ENCODE measurements at places on chromosomes 6 and 20.

GRCh38 chr6:132205946-132206345 lies 195.3 kb downstream of the MOXD1 start:
- DNase-seq, result no peak

DNA sequence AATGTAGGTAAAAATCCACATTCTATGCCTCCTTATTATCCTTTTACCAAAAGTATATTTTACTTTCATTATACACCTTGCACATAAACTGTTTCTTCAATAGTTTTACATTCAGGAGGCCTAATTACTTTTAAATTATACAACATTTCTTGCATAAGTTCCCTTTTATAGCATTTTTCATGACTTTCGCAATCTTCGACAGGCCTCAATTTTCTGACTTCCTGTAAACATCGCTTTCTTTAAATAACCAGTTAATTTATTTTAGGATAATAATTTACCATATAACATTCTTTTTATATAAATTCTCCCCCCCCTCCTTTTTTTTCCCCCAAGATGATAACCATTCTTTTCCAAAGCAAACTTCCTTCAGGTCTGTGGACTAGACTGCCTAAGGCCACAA lies 9.2 kb downstream of the SLC35A1 start:
- no peak for DNase-seq

DNA sequence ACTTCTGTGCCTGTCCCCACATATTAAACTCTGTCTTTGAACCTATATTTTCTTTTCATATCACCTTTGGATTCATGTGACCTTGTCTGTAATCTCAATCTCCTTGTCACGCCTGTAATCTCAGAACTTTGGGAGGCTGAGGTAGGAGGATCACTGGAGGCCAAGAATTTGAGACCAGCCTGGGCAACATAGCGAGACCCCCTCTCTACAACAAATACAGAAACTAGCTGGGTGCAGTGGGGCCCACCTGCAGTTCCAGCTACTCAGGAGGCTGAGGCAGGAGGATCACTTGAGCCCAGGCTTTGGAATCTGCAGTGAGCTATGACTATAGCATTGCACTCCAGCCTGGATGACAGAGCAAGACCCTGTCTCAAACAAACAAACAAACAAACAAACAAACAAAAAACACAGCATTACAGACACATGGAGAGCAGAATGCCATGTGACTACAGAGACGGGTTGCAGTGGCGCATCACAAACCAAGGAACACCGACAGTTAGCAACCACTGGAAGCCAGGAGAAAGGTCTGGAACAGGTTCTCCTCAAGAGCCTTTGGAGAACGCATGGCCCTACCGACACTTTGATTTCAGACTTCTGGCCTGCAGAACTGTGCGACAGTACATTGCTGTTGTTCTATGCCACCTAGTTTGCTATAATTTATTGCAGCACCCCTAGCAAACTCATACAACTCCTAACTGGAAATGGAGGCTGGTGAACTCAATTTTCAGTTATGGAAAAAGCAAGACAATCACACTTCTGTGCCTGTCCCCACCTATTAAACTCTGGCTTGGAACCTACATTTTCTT lies 14.6 kb upstream of the TIAM2 start:
- no peak for DNase-seq

- peak; percentile 67 for DNase-seq
Observed at GRCh38 chr6:25452031-25452430, 172.9 kb downstream of the CARMIL1 start.

DNA sequence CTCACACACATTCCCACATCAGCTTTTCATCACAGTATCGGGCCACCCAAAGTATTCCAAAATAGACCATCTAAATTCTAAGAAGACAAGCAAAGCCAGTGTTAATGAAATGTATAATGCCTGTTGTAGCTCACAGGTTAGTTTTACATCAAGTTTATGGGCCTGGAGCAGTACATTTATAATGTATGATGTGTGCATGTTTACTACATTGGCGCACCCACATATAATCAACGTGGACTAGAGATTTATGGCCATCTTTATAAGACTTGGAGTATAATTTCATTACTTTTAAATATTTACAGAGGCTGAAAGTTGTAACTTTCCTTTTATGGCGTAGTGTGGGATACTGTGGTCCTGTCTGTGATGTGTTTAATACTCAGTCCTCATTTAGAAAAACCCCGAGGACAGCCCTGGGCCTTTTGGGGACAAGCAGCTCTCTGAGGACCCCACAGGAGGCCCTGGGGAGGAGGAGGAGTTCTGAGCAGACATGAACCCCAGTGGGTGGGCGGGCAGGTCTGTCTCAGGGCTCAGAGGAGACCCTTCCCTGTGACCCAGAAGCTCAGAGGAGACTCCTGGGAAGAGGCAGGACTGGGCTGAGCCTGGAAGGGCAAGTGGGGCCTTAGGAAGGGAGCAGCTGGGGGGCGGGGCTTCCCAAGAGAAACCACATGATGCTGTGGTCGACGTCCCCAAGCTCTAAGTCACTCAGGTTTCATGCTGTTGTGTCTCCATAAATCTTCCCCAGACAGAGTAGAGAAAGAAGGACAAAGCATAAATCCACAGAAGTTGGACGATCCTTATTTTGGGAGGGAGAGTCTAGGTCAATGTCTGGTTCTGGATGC lies 232.1 kb downstream of the PREX1 start:
- no peak for DNase-seq

DNA sequence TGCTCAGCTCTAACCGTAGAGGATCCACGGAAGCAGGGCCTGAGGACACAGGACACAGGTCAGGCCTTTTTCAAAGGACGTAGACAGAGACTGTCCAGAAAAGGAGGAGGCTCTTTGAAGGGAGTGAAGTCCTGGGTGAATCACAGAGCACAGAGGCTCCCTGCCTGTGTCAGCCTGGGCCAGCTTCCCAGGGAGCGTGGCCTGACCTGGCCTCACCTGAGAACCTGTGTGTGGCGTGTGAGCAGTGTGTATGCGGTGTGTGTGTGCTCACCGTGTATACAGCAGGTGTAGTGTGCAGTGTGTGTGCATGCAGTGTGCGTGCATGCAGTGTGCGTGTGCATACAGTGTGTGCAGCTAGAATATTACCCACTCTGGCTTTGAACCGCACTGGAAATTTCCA lies 56.0 kb upstream of the FNDC1 start:
- DNase-seq, result no peak

GRCh38 chr20:19659448-19659847 lies 98.6 kb upstream of the RIN2 start:
- DNase-seq, result no peak

- DNase-seq, result no peak
Observed at GRCh38 chr6:127206531-127207095, 60.1 kb upstream of the RNF146 start.

GRCh38 chr6:5384276-5384675 lies 123.0 kb downstream of the FARS2 start:
- no peak for DNase-seq

DNA sequence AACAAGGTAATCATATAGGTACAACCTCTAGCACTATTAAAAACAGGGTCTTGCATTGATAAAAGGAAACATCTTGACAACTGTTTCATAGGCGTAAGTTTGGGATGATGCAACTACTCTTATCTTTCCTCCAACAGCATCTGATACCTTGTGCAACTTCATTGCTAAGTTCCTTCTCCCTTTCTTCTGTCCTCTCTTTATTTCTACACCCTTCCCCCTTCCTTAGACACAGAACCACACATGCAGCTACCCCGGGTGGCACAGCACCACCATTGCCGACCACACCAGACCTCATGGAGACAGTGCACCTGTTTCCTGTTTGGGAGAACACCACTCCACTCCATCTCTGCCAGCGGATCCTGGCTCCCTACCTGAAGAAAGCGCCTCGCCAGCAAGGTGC lies 14.4 kb downstream of the MYB start:
- no peak for DNase-seq

GRCh38 chr20:40606660-40607059 lies 82.4 kb downstream of the MAFB start:
- no peak for DNase-seq

- DNase-seq, result peak; percentile 91
Observed at GRCh38 chr20:50267041-50267865, 76.6 kb downstream of the CEBPB start.

GRCh38 chr6:16511723-16512489 lies 249.4 kb downstream of the ATXN1 start:
- no peak for DNase-seq

- DNase-seq, result no peak
Observed at GRCh38 chr20:3323398-3323797, 84.1 kb downstream of the DNAAF9 start.

DNA sequence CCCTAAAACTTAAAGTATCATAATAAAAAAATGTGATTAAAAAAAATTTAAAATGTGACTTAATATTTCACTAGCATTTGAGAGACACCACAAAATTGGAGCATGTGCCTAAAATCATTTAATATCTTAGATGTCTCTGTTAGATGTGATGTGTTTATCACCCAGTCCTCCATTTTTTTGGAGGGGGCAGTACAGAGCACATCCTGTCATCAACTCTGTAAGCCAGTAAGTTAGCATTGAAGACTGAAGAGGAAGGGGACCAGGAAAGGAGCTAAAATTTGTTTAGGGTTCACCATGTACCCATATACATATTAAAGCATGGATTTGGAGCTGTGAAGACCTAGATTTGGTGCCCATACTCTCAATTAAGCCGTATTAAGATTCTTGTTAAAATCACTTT lies 30.7 kb upstream of the ADIG start:
- no peak for DNase-seq

DNA sequence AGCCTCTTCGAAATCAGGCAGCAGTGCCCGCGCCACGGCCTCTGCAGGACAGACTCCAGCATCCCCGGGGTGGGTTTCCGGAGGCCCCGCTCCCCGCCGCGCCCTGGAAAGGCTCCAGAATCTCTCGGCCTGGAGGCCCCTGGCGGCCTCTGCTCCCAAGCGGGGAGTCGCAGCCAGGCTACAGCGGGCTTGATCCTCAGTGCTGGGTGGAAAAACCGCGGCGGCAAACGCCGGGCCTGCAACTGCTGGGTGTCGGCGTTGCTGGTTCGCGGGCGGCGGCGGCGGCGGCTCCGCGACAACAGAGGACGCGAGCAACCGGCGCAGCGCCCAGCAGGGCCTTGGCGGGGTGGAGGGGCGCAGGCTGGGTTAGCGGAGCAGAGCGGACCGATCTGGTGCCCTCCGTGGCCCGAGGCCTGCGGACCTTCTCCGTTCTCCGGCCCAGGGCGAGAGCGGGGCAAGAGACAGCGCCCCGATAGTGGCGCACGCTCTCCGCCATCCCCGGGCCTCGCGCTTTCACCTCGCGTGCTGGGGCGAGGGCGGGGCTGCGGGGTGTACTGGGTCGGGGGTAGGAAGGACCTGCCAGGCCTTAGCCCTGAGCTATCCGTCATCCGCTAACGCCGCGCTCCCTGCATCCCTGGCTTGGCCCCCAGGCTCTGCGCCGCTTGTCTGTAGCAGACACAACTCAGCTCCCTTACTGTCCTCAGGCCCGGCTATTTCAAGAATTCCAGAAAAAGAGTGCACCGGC lies 3.4 kb upstream of the ZNF292 start:
- DNase-seq, result peak; percentile 74

GRCh38 chr6:50825375-50826036 lies 6.8 kb downstream of the TFAP2B start:
- DNase-seq, result no peak

DNA sequence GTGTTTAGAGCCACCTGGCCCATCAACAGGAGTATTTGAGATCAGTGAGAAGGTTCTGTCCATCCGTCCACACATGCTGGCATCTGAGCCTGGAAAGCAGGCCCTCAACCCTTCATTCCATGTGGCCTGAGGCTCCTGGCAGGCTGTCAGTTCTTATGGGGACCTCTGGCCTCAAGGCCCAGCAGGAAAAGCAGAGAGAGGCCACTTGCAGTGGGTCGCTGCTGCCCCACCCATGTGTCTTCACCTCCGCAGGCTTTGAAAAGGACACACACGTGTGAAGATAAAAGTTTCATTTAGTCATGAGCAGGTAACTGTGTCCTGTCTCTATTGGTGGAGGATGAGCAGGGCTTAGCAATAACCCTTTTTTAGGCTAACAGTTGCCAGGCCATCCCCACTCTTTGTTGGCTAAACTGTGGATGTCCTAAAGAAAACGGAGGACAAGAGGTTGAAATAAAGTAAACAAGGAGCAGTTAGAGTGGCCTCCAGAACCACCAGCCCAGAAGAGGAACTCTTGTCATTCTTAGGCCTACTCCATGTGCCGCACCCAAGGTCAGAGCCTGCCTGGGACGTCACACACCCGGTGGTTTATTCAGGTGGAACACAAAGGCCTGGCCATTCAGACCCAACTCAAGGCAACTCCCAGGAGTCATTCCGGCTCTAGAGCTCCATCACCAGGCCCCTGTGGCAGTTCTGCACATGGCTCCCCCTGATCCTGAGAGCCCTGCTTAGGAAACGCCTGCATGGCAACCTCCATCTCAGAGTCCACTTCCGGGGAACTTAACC lies 143.4 kb upstream of the CST7 start:
- DNase-seq, result no peak

All from muscle of leg (tissue), 16 donors.